ENCODE measurements at places on chromosomes 16 and 17. TPM values are rescaled to one million over a fixed set of nuclear protein-coding genes. Genes with fewer than 3 reads are reported as not detected.

Gene C17orf67
- not detected for total RNA-seq

Gene RHBDL3
- total RNA-seq, result 124 TPM

Gene CCDC200
- total RNA-seq, result not detected

Gene TSPOAP1
- 39.7 TPM for total RNA-seq

Gene KRT23
- total RNA-seq, result not detected

Gene METTL2A
- total RNA-seq, result 38.2 TPM

DNA sequence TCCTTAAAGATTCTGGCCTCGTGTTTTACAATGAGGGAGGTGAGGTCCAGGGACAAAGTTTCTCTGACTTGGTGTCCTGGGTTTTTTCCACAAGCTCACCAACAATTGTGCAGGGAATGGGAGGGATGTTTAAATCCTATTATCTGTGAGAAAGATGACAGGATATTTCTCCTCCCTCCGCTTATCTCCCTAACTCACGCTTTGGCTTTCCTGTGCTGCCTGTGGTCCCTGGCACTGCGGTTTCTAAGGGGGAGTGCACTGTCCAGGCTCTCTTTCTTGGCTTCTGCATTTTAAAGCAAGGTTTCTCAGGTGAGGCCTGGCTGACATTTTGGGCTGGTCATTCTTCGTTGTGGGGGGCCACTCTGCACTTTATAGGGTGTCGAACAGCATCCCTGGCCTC is 16.4 kb downstream of the GGA3 start:
- peaks cover 9% of the 10 kb centered on the region for H3K4me1 ChIP-seq
- H3K27me3 ChIP-seq, result peaks cover 7% of the 10 kb centered on the region
- no peak overlapping the region for H3K27ac ChIP-seq

GRCh38 chr17:72472106-72472505 is 351.3 kb downstream of the SOX9 start:
- H3K36me3 ChIP-seq, result no peaks in the 10 kb centered on the region
- H3K27me3 ChIP-seq, result no peaks in the 10 kb centered on the region
- no peak overlapping the region for H3K4me3 ChIP-seq
- no peaks in the 10 kb centered on the region for H3K4me1 ChIP-seq
- no peak for DNase-seq
- no peak overlapping the region for H3K27ac ChIP-seq

DNA sequence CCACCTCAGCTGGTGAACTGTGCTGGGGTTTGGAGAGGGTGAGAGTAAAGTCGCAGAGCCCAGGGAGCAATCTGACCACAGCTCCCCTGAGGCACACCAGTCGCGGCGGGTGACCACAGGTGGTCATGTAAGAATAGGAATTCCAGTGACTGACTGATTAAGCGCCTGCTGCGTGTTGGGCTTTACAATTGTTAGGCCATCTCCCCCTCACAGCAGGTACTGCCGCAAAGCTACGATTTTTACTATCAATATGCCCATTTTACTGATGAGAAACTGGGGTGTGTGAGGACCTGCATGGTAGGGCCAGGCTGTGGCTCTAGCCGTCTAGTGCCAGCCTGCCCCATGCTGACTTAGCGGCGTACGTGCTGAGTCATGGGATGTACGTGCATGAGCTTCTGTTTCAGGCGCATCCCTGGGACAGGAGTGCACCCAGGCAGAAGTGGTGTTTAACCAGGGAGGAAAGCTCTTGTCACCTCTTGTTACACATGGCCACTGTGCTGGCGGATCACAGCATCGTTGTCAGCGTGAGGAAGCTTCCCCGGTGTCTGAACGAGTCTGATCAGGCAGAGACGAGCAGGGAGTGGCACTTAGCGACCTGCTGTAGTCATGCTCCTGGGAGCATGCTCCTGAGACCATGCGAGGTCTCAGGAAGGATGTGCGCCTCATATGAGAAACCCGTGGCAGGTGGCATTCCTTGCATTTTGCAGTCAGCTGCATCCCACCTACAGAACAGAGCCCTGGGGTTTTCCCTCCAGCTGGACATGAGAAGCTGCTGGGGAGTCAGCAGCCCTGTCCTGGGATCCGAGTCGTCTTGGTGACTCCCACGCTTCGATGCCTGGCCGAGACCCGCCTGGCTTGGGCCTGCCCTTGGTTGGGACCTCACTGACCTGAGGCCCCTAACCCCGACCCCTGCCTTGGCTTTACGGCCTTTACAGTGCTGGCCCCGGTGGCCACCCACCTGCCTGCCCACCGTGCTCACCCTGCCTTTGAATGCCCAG is 163.7 kb upstream of the CHMP6 start:
- no peak overlapping the region for H3K4me3 ChIP-seq
- peaks cover 18% of the 10 kb centered on the region for H3K4me1 ChIP-seq
- H3K27ac ChIP-seq, result no peak overlapping the region
- peaks cover 6% of the 10 kb centered on the region for H3K27me3 ChIP-seq
- DNase-seq, result no peak

DNA sequence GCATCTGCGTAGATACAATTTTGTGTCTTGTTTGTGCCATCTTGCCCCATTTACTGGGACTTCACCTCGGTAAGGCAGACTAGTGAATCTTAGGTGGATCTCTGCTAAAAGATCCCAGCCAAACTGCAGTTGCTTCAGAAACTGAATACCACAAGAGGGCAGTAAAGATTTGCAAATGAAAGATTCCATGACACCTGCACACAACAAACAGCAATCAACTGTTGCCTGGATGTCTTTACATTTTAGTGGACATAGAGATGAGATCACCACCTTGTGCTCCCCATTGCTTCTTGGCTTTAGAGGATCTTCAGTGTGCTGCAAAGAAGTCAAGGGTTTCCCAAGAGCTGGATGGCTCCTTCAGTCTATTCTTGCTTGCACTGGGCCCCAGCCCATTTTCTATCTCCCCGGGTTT is 119.2 kb upstream of the CACNG5 start:
- H3K27ac ChIP-seq, result no peak overlapping the region
- DNase-seq, result no peak
- H3K4me3 ChIP-seq, result peak overlapping the region; percentile 1
- H3K27me3 ChIP-seq, result peaks cover 5% of the 10 kb centered on the region

DNA sequence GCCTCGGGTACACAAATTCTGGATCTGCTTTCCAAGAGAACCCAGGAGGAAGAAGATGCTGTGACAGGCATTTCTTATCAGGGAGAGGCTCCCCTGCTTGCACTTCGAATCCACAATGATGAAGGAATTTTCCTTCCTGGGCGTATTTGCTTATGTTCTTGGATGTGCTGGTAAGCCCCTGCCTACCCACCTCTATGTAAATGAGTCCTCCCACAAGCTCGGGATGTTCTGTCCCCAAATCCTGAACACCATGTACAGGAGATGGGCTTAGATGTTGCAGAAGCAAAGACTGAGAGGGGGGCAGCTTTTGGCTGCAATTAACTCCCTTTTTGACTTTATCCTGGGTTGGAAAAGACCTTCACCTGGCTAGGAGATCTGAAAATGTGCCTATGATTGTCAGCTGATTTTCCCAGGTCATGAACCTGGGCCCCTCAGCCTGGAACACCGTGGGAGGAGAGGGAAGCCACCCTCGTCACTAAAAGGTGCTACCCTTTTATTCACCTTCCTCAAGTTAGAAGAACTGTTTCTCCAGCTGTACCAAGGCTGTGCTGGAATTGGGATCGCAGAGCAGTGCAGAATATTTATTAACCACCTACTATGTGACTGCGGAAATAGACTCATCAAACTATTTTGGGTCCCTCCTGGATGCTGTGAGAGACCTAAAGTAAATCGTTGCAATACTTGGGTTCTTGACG is 150.1 kb downstream of the RBFOX1 start:
- H3K36me3 ChIP-seq, result no peaks in the 10 kb centered on the region
- H3K27me3 ChIP-seq, result no peaks in the 10 kb centered on the region
- DNase-seq, result no peak
- no peak overlapping the region for H3K27ac ChIP-seq

- peak; percentile 76 for DNase-seq
- no peak overlapping the region for H3K27ac ChIP-seq
- peaks cover 2% of the 10 kb centered on the region for H3K4me1 ChIP-seq
Observed at GRCh38 chr16:29848420-29849297, 14.4 kb downstream of the CDIPT start.

DNA sequence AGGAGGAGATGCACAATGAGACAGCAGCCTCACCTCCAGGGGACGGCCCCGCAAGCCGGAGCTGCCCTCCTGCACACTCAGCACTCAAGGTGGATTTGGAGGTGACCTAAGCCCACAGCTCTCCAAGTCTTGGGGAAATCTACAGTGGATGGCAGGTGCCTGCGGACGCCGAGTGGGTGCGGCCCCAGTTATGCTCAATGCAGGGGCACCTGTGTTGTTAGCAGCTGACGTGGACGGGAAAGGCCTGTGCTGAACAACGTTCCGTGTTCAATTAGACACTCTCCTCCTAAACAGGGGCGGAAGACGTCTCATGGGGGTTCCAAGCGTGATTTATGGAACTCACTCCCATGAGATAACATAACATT is 22.0 kb upstream of the METRNL start:
- H3K27me3 ChIP-seq, result no peaks in the 10 kb centered on the region
- no peak overlapping the region for H3K27ac ChIP-seq
- H3K4me3 ChIP-seq, result no peak overlapping the region
- peaks cover 4% of the 10 kb centered on the region for H3K4me1 ChIP-seq
- no peak for DNase-seq
- no peaks in the 10 kb centered on the region for H3K36me3 ChIP-seq

GRCh38 chr17:59668816-59669215 is 38.4 kb downstream of the PTRH2 start:
- H3K36me3 ChIP-seq, result no peaks in the 10 kb centered on the region
- H3K27ac ChIP-seq, result no peak overlapping the region
- no peak overlapping the region for H3K4me3 ChIP-seq
- H3K27me3 ChIP-seq, result no peaks in the 10 kb centered on the region
- DNase-seq, result no peak

- DNase-seq, result no peak
- no peaks in the 10 kb centered on the region for H3K4me1 ChIP-seq
- H3K27ac ChIP-seq, result no peak overlapping the region
- no peak overlapping the region for H3K4me3 ChIP-seq
- H3K36me3 ChIP-seq, result no peaks in the 10 kb centered on the region
- H3K27me3 ChIP-seq, result peaks cover 2% of the 10 kb centered on the region
Observed at GRCh38 chr17:10001306-10001873, 96.3 kb upstream of the RCVRN start.

DNA sequence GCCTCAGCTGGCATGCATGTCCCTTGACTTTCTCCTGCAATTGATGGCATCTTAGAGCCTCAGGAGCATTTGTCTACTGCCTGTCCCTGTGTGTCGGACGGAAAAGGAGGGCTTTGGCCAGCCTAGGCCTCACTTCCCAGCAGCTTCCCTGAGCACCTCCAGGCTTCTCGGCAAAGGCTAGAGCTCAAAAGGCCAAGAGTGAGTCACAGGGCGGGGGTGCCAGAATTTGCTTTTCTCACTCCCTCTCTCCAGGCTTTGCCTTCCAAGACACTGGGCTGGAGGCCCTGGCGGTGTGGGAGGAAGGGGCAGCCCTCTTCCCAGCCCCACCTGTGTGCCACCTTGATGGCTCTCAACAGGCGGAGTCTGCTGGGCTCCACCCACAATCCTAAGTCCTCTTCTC is 107.3 kb upstream of the MAF start:
- H3K4me3 ChIP-seq, result no peak overlapping the region
- H3K27me3 ChIP-seq, result no peaks in the 10 kb centered on the region
- no peak overlapping the region for H3K27ac ChIP-seq
- H3K4me1 ChIP-seq, result no peaks in the 10 kb centered on the region
- no peaks in the 10 kb centered on the region for H3K36me3 ChIP-seq

DNA sequence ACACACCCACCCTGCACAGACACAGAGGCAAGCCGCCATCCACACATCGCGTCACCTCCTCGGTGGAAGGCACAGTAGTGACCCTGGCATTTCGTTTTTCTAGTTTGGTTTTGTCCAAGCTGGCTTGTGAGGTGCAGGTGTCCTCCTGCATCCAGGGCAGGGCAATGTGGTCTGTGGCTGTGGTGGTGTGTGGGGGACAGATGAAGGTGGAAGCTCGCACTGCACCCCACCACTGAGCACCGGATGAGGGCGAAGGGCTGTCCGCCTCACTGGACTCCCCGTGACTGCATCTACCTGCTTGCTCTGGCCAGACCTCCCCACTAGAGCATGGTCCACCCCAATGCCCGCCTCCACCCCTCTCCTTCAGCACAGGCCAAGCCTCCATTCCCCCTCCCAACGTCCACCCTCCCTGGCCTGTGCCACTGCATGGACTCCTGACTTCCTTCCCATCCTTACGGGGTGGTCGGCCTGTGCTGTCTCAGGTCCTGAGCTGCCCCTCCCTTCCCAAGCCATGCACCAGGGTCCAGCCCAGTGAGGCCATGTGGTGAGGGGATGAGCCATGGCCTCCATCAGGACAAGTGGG is 78.8 kb upstream of the CBX4 start:
- DNase-seq, result no peak
- H3K4me1 ChIP-seq, result no peaks in the 10 kb centered on the region
- H3K36me3 ChIP-seq, result no peaks in the 10 kb centered on the region
- H3K27ac ChIP-seq, result no peak overlapping the region
- H3K27me3 ChIP-seq, result peaks cover 13% of the 10 kb centered on the region
- no peak overlapping the region for H3K4me3 ChIP-seq

DNA sequence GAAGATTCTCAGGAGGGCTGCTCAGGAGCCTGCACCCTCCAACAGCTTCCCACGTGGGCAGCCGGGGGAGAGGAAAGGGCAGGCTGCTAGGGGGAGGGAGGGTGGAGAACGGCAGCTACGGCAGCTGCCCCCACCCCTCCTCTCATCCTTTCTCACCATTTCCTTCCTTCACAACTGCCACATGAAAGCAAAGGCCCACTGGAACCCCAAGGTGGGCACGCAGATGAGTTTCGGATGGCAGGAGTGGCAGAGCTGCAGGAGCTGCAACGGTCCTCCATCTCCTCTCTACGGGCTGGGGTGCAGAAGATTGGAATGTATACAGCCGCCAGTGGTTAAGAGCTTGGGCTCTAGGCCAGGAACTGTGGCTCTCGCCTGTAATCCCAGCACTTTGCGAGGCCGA is 77.7 kb downstream of the GAS7 start:
- DNase-seq, result no peak
- no peak overlapping the region for H3K27ac ChIP-seq
- peaks cover 25% of the 10 kb centered on the region for H3K4me1 ChIP-seq
- H3K36me3 ChIP-seq, result peaks cover 6% of the 10 kb centered on the region
- H3K27me3 ChIP-seq, result peaks cover 15% of the 10 kb centered on the region
- H3K4me3 ChIP-seq, result no peak overlapping the region

GRCh38 chr17:49341356-49341755 is 20.7 kb downstream of the ZNF652 start:
- no peaks in the 10 kb centered on the region for H3K36me3 ChIP-seq
- no peak overlapping the region for H3K27ac ChIP-seq
- no peak overlapping the region for H3K4me3 ChIP-seq
- H3K27me3 ChIP-seq, result no peaks in the 10 kb centered on the region

GRCh38 chr16:22887445-22887844 is 73.5 kb downstream of the HS3ST2 start:
- H3K27ac ChIP-seq, result no peak overlapping the region
- peaks cover 3% of the 10 kb centered on the region for H3K27me3 ChIP-seq
- peaks cover 9% of the 10 kb centered on the region for H3K4me1 ChIP-seq
- H3K4me3 ChIP-seq, result no peak overlapping the region
